SK-N-MC (cell line): ENCODE measurements at places on chromosomes 1 and 21.

- no peak for DNase-seq
Observed at GRCh38 chr21:31987696-31988095, 114.9 kb downstream of the HUNK start.

DNA sequence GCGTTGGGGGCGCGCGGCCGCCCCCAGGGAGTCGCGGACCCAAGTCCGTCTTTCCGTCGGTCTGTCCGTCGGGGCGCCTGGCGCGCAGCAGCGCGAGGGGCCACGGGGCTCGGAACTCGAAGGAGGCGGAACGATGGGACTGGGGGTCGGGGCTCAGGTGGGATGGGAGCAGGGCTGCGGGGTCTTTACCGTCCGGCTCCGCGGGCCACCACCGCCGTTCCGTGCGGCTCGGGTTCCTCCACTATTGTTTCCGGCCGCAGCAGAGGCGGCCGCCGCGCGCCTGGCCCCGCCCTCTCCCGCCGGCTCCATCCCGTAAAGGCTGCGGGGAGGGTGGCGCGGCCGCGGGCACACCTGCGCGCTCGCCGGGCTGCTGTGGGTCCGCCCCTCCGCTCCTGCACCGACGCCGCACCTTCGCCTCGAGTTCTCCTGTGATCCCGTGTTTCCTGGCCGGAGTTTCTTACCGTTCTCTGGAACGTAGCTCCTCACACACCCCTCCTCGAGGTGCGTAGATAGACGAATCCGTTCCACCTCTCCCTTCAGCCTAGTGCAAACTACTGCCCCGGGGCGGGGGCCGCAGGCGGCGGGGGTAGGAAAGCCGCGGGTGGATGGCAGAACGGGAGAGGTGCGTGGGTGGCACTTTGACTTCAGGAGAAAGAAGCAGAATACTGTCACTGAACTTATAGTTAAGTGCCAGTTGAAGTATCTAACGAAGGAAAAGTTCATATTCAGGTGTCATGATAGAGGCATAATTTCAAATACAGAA, at the start of gene C21orf91:
TSS of gene C21orf91 (minus strand) at position 243 of the 763 bp plus-strand sequence. CDS start 1,038 bp downstream, outside the sequence.
- DNase-seq, result peak; percentile 47

- DNase-seq, result no peak
Observed at GRCh38 chr1:229600229-229600628, 25.7 kb downstream of the TAF5L start.

GRCh38 chr1:14390816-14391215, 207.7 kb upstream of the KAZN start:
- no peak for DNase-seq

DNA sequence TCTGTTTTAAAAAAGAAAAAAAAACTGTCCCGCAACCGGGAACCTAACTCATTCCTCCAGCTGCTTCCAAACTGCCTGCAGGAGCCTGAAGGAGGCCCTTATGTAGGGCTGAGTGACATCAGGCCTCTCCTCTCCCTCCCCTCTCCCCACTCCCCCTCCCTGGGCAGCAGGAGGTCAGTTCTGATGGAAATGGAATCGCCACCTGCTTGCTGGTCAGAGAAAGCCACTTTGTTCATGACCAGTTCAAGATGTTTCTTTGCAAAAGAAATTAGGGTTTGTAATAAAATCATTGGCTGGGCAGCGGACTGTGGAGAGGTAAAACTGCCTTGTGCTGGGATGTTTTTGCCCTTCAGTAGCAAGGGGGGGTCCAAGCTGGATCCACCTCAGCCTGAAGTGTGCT, at the start of gene MAP1LC3C:
TSS of gene MAP1LC3C (minus strand) at position 73 of the 400 bp plus-strand sequence. CDS start 90 bp downstream, outside the sequence.
- no peak for DNase-seq

DNA sequence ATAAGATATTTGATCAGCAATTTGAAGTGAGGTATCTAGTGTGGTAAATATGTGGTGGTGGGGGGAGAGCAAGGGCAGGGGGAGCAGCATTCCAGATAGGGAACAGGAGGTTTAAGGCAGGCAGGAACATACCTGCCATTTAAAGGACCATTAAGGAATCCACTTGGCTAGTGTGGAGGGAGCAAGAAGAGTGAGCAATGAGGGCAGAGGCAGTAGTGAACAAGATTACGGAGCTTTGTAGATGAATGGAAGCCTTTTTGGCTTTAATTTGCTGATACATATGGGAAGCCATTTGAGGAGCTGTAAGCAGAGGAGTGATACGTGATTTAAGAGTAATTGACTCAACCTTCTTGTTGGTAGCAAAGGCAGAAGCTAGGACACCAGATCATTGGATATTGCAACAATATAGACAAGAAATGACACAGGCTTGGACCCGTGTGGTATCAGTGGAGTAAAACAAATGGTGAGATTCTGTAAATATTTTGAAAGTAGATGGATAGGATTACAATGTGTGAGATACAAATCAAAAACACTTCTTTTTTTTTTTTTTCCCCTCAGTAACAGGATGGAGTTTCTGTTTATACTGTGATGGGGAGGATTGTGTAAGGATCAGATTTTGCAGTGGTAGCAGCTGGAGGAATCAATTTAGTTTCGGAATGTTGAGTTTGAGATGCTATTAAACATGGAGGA, 73.8 kb upstream of the B3GALT2 start:
- no peak for DNase-seq

DNA sequence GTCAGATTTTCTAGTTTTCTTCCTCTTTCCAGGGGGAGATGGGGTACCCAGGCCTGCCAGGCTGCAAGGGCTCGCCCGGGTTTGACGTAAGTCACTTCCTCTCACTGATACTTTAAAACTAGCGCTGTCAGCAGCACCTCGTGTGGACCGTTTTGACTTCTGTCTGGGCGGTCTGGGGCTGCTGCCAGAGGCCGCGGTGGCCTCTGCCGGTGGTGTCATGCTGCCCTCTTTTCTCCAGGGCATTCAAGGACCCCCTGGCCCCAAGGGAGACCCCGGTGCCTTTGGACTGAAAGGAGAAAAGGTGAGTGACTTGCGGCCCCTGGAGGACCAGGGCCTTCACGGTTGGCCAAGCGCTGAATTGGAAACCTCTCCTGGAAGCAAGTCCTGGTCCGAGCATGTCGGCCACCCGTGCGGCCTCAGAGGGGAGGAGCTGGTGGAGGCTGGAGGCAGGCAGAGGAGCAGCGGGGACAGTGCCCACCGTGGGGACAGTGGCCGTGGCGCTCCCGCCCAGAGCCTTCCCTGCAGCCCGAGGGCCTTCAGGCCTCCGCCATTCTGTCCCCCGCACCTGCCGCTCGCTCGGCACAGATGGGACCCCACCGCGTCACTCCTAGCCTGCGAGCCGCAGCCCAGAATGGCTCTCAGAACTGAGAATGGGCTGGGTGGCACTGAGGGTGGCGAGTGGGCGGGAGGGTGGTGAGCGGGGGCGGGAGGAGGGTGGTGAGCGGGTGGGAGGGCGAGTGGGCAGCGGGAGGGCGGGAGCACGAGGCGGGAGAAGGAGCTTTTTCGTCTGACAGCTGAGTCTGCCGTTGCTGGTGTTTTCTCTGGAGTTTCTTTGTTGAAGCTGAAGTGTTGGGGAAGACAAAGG, 9.4 kb downstream of the COL6A1 start:
- no peak for DNase-seq

DNA sequence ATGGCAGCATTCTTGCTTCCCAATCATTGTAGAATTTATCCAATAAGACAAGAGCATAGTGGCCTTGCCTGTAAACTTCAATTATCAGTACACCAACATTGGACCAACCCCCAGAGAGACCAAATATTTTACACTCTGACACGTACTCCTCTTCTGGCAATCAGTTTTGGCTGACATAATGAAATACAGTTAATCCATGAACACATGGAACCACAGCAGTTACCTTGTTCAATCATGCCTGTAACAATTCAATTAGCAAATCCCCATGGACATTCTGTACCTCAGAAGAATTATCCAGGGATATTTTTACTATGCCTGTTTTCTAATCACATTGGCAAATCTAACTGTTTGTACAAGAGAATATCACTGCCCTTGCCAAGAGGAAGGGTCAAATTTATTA, 2162.0 kb downstream of the MRPL39 start:
- DNase-seq, result no peak

DNA sequence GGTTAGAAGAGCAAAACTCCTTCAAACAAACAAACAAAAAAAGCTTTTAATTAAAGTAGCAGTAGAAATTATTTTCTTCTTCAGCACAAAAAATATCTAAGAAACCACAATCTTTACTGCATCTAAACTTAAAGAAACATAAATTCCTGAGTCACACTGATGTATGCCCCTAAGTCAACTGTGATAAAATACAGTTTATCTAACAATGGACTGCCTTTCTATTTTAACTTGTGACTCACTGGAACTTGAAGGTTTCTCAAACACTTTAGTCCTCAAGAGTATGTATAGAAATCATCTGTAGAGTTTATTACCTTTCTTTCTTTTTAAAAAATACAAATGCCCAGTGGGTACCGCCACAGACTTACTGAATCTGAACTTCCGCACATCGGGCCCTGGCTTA, 86.2 kb downstream of the LBR start:
- DNase-seq, result no peak

- no peak for DNase-seq
Observed at GRCh38 chr21:45877821-45878469, 103.6 kb upstream of the COL6A1 start.
